ENCODE measurements at places on chromosomes 3 and 15.
A peak's percentile ranks its signal among the peaks of the same experiment; 100 is the strongest.

DNA sequence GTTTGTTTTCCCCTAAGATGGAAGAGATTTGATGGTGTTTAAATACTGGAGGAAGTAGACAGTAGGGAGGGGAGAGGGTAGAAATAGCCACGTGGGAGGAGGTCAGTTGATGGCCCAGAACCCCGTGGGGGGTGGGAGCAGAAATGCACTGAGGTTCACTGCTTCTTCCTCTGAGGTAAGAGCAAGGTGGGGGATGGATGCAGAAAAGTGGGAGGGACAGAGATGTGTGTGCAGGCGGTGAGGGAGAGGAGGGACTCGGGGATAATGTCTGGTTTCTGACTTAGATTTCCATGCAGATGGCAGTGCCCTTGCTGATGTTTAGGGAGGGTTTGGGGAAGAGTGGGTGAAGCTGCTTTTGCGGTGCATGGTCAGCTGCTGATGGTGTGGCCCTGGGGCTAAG lies 102.9 kb downstream of the ARNT2 start:
- DNase-seq, result peak; percentile 94

DNA sequence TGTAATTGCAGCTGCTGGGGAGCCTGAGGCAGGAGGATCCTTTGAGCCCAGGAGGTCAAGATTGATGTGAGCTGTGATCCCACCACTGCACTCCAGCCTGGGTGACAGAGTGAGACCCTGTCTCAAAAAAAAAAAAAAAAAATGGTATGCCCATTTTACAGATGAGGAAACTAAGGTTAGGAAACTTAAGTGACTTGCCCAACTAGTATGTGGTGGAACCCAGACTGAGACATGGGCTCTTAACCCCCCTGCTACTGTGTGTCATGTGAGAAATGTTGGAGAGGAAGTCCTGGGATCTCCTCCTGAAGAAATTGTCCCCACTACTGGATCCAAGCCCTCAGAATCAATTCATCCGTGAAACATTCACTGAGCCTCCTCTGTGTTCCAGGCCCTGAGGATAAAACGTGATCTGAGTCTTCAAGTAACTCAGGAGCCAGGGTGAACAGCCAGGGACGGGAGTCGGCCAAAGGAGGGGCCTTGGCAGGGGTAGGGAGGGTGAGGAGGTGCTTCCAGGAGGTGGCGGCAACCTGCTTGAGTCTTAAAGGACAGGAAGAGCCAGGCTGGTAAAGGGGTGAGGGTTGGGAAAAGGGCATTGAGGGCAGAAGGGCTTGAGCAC lies 19.6 kb upstream of the RNU6-1 start:
- DNase-seq, result no peak

DNA sequence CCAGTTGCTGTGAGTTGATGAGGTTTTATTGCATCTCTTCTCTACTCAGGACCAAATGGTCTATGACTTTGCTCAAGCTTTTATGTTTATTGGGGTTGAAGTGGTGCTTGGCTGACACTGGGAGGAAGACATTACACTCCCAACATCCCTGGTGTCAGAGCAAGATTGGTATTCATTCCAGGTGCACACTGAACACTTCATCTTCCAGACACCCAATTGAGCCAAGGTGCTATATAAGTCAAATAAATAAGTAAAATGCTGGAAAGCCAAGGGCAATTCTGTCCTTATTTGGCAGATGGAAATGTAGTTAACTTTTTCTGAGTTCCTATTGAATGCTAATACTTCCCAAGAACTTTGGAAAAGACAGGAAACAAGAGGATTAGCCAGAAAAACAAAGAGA lies 53.2 kb upstream of the CDV3 start:
- no peak for DNase-seq

- peak; percentile 12 for DNase-seq
Observed at GRCh38 chr3:131503320-131503635, 507 bp upstream of the MRPL3 start.

DNA sequence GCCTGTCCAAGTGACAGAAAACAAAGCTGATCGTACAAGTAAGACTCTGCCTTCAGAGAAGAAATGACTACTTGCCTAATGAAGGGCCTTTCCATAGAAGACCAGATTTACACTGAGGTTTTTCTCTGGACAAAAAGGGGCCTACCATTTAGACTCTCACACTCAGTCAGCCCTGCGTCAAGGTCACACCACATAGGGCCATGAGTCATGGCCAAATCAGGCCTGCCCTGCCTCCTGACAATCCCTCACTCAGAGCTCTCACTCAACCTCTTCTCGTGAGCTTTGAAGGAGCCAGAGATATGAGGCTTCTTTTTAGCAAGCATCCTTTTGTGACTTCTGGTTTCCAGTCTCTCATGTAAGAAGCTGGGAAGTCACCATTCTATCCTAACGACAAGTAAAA lies 68.1 kb upstream of the NMNAT3 start:
- DNase-seq, result peak; percentile 66

DNA sequence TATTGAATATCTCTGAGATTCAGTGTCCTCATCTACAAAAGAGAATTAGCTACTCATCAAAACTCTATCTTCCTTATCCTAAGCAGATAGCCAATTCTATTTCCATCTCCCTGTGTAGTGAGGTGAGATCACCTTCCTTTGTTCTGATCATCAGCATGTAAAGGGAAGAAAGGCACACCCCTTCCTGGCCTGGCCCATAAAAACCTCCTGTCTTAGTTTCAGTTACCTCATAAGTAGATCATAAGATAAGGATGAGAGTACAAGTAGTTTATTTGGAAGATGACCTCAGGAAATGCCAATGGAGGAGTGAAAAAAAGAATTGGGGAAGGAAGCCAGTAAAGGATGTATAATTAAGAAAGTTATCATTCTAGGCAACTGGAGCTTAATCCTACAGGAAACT lies 114.5 kb upstream of the GADL1 start:
- DNase-seq, result peak; percentile 63
